LHCN-M2 (cell line): ENCODE measurements at places on chromosomes 11 and 22. TPM values are rescaled to one million over a fixed set of nuclear protein-coding genes. Genes with fewer than 3 reads are reported as not detected.

DNA sequence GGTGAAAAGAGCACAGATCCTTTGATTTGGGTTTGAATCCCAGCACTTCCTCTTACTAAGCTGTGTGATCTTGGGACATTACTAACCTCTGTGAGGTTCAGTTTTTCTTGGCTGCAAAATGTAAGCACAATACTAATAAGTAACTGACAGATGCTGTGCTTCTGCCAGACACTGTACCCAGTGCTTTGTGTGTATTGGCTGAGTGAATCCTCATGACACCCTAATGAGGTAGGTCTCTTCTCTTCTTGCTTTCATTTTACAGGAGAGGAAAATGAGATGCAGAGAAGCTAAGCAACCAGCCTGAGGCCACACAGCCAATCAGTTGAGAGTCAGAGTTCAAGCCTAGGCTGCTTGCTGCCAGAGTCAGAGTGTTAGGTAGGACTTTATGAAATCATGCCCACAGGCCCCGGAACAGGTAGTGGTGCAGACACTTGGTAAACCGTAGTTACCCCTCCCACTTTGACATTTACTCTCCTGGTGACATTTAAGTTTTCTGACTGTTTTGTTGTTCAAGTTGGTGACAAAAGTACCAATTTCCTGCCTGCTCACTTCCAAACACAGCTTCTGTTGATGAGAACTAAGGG is 21.2 kb downstream of the PTPRJ start:
- peak; percentile 22 for DNase-seq

- DNase-seq: peak; percentile 17
These were observed 28.6 kb upstream of the RASL10A start for GRCh38 chr22:29344137-29344536.

GRCh38 chr11:57566005-57566904 is 1.2 kb downstream of the UBE2L6 start:
- peak; percentile 52 for DNase-seq

DNA sequence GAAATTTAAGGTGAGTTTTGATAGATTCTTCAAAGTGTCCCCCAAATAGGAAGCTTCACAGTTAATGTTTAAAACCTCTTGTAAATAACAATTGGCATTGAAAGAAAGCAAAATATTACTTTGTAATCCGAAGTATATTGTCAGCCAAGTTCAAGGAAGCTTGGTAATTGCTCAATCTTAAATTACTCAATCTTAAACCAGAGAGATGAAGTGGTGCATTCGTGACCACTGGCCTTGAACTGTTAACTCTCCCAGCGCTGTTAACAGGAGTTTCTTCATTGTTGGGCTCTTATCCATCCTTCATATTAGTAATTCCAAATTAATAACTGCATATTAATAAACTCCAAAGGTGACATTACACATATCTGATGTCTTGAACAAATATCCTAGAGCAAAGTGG is 20.6 kb upstream of the FDX1 start:
- DNase-seq: peak; percentile 10

DNA sequence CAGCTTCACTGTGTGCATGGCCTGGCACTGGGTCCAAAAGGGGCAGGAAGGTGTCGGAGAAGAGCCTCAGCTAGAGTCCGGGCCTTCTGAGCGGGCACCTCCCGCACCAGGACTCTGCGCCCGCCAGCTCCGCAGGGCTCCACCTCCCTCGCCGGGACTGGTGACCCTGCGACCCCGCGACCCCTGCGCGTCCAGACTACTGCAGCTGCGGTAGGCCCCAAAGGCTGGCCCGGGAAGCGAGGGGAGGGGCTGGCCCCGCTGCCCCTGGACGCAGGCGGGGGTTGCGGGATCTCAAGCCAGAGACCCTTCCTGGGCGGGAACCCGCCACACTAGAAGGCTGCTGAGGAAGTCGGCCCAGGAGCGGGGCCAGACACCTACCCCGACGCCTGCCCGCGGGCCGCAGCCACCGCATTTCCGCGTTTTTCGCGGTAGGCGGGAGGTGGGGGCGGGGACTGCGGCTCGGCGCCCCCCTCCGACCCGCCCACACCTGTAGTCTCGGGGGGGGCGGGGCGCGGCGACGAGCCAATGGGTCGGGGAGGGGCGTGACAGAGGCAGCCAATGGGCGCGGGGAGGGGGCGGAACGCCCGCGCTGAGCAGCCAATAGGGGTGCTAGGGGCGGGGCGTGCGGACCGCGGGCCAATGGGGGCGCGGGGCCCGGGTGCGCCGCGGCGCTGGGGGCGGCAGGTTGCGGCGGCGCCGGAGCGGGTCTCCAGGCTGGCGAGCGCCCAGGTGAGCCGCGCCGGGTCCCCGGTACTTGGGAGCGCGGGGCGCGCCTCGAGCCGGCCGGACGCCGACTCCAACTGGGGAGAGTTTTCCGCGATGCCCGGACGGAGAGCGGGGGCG is at the start of the genes LMNTD2 and RASSF7:
Gene LMNTD2 (minus strand): TSS at position 434 of the 843 bp plus-strand sequence. CDS start 22 bp downstream, at position 412.
Gene RASSF7 (plus strand): TSS at position 666 of the 843 bp plus-strand sequence. CDS start 799 bp downstream, outside the sequence.
- peak; percentile 59 for DNase-seq

DNA sequence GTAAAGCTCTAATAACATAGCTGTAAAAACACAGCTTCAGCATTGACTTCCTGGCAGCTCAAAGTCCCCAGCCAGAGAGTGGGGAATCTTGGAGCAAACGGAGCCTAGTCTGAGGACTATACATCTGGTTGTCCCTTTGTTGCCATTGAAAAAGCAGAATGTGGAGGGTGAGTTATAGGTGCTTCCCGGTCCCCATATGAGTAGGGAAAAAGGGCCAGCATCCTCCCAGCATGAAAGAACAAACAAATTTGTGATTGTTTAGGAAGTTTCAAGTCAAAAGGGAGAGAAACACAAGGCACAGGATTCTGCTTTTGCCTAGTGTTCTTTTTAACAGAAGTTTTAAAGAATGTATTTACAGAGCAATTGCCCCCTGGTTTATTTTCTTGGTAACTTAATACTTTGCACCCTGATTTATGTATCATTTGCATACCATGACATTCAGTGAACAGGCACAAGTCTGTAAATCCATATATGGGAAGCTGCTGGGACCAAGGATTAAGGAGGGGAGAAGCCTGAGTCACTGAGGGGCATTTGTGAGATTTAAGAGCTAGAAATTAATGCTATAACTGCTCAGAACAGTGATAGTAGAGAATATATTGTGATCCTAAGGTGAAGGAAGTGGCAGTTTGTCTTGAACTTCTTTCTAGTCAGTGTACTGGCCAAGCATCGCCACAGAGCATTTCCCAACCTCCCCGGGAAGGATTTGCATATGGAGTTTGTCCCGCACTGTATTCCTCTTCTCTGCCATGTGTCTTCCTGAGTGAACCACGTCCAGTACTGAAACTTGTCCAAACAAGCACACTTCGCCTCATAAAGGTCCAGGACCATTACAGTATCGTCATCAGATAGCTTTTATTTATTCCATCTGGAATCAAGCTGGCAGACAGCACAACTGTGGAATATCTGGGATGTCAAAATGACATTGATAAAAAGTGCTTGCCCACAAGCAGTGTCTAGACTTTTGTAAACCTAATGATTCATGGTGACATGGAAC is 103.0 kb downstream of the DBX1 start:
- DNase-seq: no peak

- DNase-seq: no peak
These were observed 17.5 kb downstream of the TSKU start for GRCh38 chr11:76800466-76801200.

DNA sequence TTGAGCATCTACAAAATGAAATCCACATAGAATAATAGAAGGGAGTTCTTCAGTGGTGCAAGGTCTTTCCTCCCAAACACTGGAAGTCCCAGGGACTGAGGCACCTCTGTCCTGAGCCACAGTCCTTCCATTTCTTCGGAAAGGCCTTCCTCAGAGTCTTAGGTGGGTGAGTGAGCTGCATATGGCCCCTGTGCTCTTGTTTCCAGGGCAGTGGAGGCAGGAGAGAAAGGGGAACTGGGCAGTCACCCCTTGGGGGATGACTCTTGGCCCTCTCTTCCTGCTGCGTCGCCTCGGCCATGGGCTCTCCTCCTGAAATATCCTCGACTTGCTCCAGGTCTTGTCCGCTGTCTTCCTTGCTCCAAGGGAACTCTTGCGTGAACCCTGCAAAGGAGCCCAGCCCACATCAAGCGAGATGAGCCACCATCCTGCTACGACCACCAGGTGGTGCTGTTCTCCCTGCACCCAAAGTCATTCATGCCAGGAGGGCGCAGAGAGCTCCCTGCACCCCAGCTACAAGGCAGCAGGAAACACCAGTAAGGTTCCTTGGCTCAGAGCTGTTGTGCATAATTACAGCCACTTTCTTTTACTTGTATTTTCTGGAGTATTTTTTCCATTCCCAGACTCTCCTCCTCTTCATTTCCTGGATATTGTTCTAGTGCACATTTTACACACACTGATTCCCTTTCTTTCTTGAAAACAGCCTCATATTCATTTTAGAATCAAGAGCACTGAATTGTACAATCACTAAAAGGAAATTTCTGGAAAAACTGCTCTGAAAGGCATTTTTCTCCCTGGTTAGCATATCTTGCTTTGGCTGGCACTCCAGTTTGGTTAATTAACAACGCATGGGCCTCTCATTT is 397.8 kb downstream of the OPCML start:
- DNase-seq: no peak

GRCh38 chr11:78853521-78853920 is 278.9 kb upstream of the NARS2 start:
- no peak for DNase-seq

DNA sequence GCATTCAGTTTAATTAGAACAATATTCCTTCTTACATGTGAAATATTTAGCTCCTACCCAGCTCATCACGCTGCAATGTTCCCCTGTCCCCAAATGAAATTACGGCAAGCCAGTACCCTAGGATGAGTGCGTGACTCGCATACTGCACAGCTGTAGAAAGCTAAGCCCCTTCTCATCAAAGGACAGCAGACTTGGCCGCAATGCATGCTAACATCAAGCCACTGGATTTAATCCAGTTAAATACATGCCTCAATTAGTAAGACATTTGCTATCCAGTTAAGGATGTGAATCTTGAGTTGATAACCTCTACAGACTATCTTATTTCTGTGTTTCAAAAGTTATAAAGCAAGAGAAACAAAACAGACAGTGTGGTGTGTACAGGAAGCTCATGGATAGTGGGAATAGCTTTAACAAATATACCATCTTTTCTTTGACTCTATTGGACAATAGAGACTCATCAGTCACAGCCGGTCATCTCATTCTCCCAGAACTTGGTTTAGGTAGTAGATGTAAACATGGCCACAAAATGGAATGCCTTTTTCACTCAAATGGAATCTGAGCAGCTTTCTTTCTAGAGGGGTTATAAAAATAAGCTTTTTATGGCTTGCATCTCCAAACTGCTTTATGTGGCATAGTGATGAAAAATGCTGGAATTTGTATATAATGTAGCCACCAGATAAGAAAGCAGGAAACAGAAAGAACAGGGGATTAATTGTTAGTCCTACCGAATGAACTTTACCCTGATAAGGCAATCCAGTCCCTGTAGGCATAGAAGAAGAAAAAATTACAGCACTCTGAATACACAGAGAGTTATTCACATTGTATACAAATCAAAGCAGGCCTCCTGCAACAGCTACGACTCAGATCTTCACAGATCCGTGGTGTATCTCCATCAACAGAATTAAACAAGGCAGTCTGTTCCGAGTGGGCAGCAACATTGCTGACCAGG is 224.1 kb downstream of the CADM1 start:
- DNase-seq: no peak

HTR3B gene
- total RNA-seq: not detected in 2 replicates

TNNT3 gene
- total RNA-seq: 1.9 TPM in 1 of 2 replicates, not detected in the other
